ENCODE measurements at places on chromosomes 13 and 19.

- no peak for DNase-seq
Measured at GRCh38 chr13:99351772-99352171, 44.6 kb upstream of the GPR183 start.

DNA sequence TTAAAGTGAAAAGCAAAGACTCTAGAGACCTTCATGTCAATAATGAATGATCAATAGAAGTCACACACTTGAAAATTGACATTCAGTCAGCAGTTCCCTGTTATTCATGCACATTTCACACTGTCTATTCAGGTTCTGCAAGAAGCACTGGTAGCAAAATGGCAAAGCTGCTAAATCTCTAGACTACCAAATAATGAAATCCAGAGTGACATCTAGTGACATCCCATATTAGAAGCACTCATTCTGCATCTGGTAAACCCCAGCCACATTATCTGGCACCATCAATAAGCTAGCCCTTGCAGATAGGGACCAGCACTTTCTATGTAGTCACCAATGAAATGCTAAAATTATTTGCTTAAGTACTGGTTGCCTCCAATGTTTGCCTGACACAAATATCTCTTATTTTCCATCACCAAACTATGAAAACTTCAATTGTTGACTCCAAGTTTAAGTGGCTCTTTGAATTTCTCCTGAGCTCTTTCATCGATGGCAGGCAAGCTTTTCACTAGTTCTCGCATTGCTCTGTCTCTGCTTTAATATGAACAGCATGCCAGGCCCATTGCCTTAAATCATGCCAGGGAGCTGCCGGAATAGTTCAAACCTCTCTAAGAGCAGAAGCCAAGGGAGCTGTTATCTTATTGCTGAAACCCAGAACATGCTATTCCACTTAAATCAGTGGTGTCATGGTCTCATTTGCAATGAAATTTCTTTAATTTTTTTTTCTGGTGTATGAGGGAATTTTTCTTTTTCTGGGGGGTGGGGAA, 409.9 kb downstream of the MZT1 start:
- DNase-seq: no peak

- no peak for DNase-seq
Measured at GRCh38 chr19:46840498-46840942, 10.1 kb downstream of the AP2S1 start.

DNA sequence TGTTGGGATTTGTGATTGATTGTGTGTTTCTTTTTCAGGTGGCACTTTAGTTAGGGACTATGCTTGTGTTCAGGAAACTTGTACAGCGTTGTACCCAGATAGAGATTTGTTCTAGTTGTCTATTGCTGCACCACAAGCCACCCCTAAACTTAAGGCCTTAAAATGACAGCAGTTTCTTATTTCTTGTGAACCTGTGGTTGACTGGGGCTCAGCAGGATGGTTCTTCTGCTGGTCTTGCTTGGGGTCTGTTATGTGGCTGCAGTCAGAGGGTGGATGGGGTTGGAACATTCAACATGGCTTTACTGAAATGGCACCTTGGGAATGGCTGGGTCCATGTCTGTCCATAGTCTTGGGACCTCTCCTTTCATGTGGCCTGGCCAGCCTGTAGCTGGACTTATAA, 28.3 kb downstream of the SIPA1L3 start:
- DNase-seq: no peak

GRCh38 chr13:74131227-74131626, 3.0 kb downstream of the KLF12 start:
- no peak for DNase-seq

- DNase-seq: no peak
Measured at GRCh38 chr19:54662730-54663129, at the start of gene LILRB4. LILRB4 (plus strand) TSS chr19:54662985; CDS start chr19:54663034, 49 bp downstream.

DNA sequence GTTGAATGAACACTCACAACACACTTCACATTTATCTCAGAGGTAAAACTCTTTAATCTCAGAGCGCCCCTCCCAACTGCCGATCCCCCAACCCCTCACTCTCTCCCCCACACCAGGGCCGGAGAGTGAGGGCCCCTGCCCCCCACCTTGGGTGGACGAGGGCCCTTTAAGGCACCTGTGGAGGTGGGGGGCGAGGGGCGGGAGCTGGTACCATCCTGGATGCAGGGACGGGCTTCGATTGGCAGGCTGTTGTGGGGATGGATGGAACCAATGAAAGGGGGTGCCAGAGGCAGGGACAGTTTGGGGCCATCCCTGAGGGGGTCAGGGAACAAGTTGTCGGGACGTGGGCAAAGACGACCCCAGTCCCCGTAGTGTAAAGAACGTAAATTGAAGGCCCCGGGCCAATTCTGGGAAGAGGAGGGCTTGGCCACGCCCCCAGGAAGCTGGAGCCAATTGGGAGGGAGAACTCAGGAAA, 1.7 kb upstream of the PNKP start:
- DNase-seq: no peak

- no peak for DNase-seq
Measured at GRCh38 chr19:28966737-28967399, 246.1 kb downstream of the UQCRFS1 start.

GRCh38 chr13:85412448-85412847, 386.8 kb downstream of the SLITRK6 start:
- DNase-seq: no peak

GRCh38 chr13:34883396-34883795, 58.7 kb upstream of the NBEA start:
- DNase-seq: no peak

DNA sequence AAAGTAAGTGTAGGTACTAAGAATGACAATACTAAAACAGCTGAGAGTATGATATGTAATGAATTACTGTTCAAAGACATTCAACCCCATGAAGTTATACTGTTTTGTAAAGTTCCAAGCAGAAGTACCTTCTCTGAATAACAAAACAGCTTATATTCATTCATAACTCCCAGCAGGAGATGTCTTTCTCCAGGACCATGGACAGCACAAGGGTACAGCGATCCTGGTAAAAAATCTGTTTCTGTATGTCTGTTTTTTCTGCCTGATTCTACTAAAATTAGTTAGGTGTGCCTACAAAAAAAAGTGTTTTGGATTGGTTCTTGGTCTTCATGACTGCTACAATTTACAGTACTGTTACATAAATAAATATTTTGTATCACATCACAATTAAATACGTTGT, 172.5 kb upstream of the SLITRK5 start:
- DNase-seq: peak; percentile 0

GRCh38 chr13:114128624-114129522, 3.5 kb downstream of the RASA3 start:
- peak; percentile 80 for DNase-seq

Measured in skeletal muscle cell (primary cell).